ENCODE measurements at places on chromosomes 4 and X. TPM values are rescaled to one million over a fixed set of nuclear protein-coding genes. Genes with fewer than 3 reads are reported as not detected.

UVSSA gene
- 15.7 TPM for total RNA-seq

PJA1 gene
- total RNA-seq, result 72.8 TPM

FMR1NB gene
- not detected for total RNA-seq

TRMT10A gene
- total RNA-seq, result 15.4 TPM

IL2 gene
- total RNA-seq, result not detected

SRPX gene
- 50.5 TPM for total RNA-seq

CNGA1 gene
- total RNA-seq, result 14.1 TPM

UNC5C gene
- 17.3 TPM for total RNA-seq
